ENCODE measurements at places on chromosomes 7 and 10.

GRCh38 chr7:85111761-85112160 is 75.1 kb downstream of the SEMA3D start:
- peak; percentile 35 for DNase-seq

- peak; percentile 96 for DNase-seq
Observed at GRCh38 chr7:85172530-85172941, 14.3 kb downstream of the SEMA3D start.

DNA sequence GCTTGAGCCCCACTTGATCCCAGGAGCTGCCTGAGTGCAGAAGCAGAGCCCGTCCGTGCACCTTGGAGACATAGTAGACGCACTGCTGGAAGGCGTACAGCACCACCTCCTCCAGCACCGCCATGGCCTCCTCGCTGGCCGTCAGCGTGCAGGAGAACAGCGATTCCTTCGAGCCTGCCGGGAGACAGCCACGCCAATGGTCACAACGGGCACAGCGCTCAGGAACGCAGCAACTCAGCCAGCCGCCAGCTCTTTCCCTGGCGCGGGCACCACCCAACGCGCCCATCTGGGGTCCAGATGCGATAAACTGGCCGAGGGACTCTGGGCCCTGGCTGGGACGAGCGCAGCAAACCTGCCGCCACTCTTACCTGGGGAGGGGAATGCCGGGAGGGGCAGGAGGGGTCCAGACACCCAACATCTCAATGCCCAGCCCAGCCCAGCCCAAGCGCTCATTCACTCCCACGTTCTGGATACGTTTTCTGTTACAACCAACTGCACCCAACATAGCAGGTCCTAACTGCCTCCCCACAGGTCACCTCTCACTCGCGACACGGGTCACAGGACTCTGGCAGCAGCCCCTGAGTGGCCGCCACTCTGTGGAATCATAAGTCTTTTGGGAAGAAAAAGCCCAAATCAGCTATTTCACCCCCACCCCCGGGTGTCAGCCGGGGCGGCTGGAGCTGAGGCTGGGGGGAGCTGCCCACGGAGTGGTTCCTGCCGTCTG is 41.9 kb downstream of the AP5Z1 start:
- DNase-seq = no peak

GRCh38 chr10:79331709-79332108 is 15.6 kb upstream of the PPIF start:
- peak; percentile 32 for DNase-seq

Measured in fibroblast of the aortic adventitia (primary cell).